Muscle of leg (tissue), 16 donors: ENCODE measurements at places on chromosomes 3 and 15. TPM values are rescaled to one million over a fixed set of nuclear protein-coding genes. Genes with fewer than 3 reads are reported as not detected.

The SLC28A2 gene
- polyA plus RNA-seq: 0.10 TPM

The CCDC54 gene
- polyA plus RNA-seq: 3.6 TPM

The LSG1 gene
- 21.3 TPM for polyA plus RNA-seq

The LRRN1 gene
- 133 TPM for polyA plus RNA-seq

The KIF7 gene
- 6.7 TPM for polyA plus RNA-seq

The SERINC4 gene
- not detected for polyA plus RNA-seq
